ENCODE measurements at places on chromosomes 16 and 17.

- no peak for DNase-seq
Measured at GRCh38 chr17:40122136-40122998, 596 bp downstream of the MSL1 start.

DNA sequence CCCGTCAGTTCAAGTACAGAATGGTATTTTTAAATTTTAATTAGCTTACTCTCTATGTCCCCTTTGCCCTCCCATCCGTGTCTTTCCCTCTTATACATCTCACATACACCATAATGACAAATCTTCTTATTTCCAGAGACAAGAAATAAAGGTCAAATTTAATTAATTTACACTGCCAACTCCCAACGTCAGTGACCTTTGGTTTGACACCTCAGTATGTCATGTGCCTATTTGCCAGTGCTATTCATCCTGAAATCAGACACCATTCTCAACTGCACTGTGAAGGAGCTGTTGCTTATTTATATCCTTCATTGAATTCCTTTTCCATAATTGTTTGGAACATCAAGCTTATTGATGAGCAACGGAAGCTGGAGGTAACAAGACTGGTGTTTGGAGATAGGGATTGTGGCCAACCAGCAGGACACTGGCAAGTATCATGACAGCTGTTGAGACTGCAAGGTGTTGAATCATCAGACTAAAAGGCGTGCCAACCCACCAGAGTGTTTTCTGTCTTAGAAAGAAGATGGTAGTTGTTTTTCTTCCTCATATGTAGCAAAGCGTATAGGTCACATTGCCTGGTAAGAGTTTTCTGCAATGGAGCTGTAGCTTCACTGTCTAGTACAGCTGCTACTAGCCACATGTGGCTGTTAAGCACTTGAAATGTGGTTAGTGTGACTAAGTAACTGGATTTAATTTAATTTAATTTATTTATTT is 12.5 kb downstream of the CALCOCO2 start:
- no peak for DNase-seq

GRCh38 chr17:52297230-52298010 is 138.9 kb upstream of the CA10 start:
- DNase-seq = no peak

DNA sequence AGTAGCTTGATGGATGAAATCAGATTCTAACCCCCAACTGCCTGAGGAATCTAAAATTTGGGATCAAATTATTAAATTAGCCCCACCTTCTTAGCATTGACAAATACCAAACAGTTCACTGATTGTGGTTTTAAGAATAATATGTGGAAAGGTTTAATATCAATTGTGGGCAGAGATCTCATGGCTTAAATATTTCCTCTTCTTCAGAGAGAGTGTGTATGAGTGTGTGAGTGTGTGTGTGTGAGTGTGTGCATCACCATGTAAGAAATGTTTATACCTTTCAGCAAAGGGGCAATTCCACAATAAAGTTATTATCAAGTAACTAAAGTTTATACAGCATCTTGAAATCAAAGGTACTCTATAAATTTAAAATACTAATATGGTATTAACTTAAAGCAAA is 3.2 kb downstream of the SMURF2 start:
- DNase-seq = no peak

DNA sequence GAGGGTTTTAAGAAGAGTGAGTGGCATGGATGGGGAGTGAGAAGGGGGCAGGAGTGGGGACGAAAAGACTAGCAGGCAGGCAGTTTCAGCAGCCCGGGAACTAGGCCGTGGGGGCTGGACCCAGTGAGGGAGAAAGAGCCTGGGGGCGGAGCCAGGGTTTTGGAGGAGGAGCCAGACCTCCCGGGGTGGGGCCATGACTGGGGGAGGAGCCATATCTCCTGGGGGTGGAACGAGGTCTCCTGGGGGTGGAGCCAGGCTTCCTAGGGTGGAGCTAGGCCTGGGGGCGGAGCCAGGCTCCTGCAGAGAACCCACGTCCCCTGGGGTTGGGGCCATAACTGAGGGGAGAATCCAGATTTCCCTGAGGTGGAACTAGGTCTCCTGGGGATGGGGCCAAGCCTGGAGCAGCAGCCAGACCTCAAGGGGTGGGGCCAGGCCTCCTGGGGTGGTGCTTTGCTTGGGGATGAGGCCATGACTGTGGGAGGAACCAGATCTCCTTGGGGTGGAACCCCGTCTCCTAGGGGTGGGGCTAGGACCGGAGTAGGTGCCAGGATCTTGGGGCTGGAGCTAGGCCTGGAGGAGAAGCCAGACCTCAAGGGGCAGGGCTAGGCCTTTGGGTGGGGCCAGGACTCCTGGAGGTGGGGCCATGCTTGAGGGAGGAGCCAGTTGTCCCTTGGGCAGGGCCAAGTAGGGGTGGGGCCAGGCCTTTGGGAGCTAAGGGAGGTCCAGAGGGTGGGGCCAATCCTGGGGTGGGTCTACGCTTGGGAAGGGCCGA is 41.7 kb upstream of the JPH3 start:
- DNase-seq = peak; percentile 22

DNA sequence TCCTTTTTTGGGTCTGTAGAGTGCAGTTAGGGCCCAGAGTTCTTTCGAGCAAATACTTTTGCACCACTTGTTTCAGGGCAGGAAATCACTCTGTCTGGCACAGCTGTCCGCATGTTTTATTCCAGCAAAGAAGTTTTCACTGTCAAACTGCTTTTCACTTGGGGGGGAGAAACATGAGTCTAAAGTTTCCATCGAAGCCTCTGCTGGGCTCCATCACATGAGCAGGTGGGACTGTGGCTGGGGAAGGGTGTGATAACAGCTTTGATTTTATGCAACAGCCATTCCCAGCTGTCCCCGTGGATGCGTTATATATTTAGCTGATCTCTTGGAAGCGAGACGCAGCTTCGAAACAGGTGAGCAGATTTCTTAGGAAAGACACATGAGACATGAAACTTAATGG is 288.6 kb downstream of the SNX29 start:
- DNase-seq = no peak

- DNase-seq = no peak
Measured at GRCh38 chr16:12538667-12539091, 265.0 kb downstream of the CPPED1 start.

GRCh38 chr17:73533127-73533526 is 111.1 kb downstream of the SDK2 start:
- no peak for DNase-seq

- DNase-seq = no peak
Measured at GRCh38 chr17:77798031-77798430, 160.5 kb upstream of the TNRC6C start.

GRCh38 chr16:2787406-2787805 is at the start of gene PRSS33:
Gene PRSS33, minus strand, starts transcription at chr16:2787560. Its CDS starts 1,013 bp downstream, at chr16:2786547.
- DNase-seq = no peak

GRCh38 chr17:36889770-36890349 is 47.4 kb upstream of the LHX1 start:
- no peak for DNase-seq

DNA sequence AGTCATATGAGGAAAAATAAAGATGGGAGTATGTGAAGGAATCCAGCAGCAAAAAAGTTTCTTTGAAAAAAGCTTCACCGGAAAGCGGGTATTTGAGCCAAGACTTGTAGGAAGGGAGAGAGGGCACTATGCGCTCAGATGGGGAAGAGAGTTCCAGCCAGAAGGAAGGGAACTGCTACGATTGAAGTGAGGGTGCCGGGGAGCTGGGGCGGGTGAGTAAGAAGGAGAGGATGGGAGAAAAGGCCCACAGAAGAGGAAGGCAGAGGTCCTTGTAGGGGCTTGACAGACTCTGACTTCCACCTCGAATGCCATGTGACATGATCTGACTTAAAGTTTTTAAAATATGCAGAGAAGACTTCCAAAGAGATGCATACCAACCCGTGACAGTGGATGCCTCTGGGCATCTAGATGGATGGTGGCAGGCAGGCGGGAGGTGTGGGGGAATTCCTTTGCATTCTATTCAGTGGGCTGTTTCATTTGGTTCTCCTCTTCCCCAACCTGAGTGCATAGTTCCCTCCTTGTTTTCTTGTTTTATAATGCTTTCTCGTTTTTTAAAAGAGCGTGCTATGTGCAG is 44.9 kb downstream of the CDRT4 start:
- DNase-seq = no peak

DNA sequence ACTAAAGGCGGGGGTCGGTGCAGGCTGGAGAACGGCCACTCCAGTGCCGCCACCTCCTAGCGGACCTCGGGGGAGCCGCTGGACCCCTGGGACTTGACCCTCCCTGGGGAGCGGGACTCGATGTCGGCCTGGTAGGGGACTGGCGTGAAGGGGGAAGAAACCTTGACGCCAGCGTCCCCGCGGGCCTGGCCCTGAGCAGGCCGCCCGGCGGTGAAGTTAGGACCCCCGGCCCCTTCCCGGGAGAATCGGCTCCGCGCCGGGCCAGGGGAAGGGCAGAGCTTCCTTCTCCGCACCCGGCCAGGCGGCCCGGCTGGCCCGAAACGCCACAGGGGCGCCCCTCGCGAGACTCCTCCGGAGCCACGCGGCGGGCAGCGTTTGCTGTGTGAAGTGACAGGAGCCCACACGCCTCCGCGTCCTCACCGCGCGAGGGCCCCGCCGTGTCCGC is 389 bp downstream of the DUS1L start:
- DNase-seq = no peak

- DNase-seq = no peak
Measured at GRCh38 chr17:27315796-27316465, 22.0 kb downstream of the WSB1 start.

- DNase-seq = peak; percentile 14
Measured at GRCh38 chr16:81469710-81470535, 25.3 kb downstream of the CMIP start.

DNA sequence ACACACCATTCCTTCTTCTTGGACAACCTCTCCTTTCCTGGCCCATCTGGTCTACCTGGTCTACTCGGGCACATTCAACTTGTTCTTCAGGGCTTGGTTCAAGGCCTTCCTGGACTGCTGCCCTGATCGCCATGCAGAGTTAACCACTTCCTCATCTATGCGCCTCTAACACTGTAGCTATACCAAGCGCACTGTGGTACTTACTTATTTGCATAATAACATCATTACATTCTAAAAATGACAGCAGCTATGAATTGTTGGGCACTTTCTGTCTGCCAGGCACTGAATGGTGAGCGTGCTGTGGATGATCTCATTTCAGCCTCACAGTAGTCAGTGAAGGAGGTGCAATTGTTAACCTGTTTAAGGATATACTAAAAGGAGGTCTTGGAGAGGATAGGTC is 66.9 kb upstream of the SDK2 start:
- DNase-seq = no peak

DNA sequence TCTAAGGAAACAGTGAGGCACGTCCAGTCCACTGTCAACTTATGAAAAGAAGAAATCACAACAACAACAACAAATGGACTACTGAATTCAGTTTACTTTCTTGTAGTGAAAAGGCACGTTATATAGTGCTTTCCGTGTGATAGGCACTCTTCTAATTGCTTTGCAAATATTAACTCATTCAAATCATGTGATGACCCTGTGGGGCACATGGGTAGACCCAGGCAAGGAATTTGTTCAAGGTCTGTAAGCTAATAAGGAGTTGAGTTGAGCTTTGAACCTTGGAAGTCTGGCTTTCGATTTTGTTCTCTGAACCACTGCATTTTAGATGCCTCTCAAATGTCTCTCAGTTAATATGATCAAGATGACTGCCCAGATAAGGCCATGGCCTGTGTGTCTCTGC is 295.1 kb upstream of the RBFOX1 start:
- DNase-seq = no peak

DNA sequence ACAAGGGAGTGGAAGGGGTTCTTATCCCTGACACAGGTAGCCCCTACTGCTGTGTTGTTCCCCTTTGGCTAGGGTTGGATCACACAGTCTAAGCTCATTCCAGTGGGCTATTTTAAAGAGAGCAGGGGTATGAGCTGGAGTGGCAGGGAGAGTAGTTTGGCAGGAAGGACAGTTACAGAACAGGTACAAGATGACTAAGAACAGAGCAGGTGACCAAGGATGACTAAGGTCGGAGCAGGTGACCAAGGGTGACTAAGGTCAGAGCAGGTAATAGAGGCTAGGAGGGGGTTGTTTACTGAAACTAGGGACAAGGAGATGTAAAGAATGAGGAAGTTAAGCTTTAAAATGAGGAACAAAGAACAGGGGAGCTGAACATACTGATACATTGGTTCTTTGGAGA is 58.8 kb downstream of the UTP18 start:
- no peak for DNase-seq

GRCh38 chr17:7561028-7561575 is 617 bp upstream of the SENP3 start:
- peak; percentile 89 for DNase-seq

DNA sequence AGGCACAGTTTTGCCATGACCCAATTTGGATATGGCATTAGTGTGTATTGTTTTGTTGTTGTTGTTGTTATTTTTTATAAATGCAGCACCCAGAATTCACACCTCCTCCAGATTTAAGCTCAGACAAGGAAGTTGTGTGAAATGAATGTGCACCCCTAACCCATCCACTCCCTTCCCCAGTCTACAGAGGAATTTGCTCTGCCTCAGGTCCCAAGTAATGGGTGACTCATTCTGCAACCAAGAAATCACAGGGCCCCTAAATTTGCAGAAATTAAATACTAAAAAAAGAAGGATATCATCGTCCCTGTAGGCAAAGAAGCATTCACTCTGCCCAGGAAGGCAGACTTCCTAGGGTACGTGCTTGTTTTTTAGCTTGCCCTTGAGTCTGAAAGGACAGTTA is 62.3 kb downstream of the CLEC16A start:
- DNase-seq = no peak

DNA sequence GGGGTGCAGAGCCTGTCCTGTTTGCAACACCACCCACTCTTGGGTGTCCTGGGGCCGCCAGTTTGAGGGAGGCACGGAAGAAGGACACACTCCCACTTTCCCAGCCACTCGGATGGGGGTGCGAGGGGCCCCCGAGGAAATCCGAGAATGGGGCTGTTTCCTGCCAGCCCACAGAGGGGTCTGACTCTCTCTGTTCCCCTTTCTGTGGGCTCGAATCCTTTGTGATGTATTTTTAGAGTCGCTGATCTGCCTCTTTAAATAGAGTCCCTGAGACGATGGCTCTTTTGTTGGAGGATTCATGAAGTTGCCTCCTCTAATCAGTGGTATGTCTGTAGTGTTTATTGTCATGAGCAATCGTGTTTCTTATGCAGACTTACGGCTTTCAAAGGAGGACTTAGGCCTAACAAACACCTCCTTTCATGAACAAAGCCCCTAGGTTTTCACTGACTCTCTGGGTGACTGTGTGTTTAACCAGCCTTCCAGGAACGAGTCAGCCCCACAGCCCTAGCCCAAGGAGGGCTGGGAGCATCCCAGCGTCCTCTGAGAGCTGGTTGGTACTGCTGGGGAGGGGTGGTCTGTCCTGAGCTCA is 29.1 kb downstream of the CIBAR2 start:
- no peak for DNase-seq

DNA sequence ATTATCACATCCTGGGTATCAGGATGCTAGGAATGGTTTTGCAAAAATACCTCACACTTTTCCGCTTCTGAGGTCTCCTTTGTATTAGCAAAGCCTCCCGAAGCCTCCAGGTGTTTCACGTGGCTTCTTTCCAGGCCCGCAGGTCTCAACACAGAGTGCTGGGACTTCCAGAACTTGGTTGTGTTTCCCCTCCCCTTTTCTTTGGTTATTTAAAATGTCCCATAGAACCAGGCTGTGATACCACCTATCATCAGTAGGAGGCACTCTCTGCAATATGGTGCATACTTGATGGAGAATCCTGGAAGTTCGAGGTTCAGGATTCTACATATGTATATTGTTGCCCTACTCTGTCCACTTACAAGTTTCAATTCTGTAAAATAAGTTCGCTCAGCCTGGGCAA is 28.8 kb downstream of the ATP2C2 start:
- DNase-seq = no peak

GRCh38 chr17:42553866-42554249 is 1.1 kb downstream of the HSD17B1 start:
- DNase-seq = no peak

GRCh38 chr16:89482150-89482816 is 8.1 kb downstream of the ANKRD11 start:
- DNase-seq = no peak

Measured in stimulated activated CD4-positive, alpha-beta T cell treated with anti-CD3 and anti-CD28 coated beads, Interleukin-4, amount 100 ng/mL, for 24 hours (primary cell).